ENCODE measurements at places on chromosomes 1 and 21. TPM values are rescaled to one million over a fixed set of nuclear protein-coding genes. Genes with fewer than 3 reads are reported as not detected.

- DNase-seq, result peak; percentile 88
Measured at GRCh38 chr21:34640858-34641257, 25.9 kb upstream of the RCAN1 start.

- DNase-seq, result no peak
Measured at GRCh38 chr1:115530407-115530806, 111.4 kb upstream of the VANGL1 start.

- DNase-seq, result no peak
Measured at GRCh38 chr1:205804605-205805004, 8.4 kb downstream of the SLC41A1 start.

Gene NLRP3
- total RNA-seq, result 0.37 TPM

GRCh38 chr1:155607708-155608107 lies 2.3 kb upstream of the MSTO1 start:
- peak; percentile 10 for DNase-seq

- no peak for DNase-seq
Measured at GRCh38 chr21:36454093-36454531, 25.8 kb downstream of the CLDN14 start.

- peak; percentile 61 for DNase-seq
Measured at GRCh38 chr1:155591770-155592169, 18.2 kb upstream of the MSTO1 start.

DNA sequence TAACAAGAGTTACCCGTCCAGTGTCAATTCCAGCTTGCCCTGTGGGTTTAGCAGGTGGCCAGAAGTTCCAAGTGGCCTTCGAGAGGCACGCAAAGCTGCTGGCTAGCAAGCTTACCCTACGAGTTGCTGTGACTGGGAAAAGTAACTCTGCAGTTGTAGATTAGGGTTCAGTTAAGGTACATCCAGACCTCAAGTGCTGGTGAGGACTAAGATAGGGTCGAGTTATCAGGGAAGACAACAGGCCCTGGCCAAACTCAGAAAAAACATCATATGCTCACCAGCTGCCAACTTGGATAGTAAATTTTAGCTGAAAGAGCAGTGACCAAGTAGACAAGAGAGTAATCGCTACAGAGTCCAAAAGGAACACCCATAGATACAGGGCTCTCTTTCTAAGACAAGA lies 27.7 kb upstream of the LRRC7 start:
- DNase-seq, result no peak

Data from SJSA1 (cell line).